ENCODE measurements at places on chromosomes 1 and 21.

DNA sequence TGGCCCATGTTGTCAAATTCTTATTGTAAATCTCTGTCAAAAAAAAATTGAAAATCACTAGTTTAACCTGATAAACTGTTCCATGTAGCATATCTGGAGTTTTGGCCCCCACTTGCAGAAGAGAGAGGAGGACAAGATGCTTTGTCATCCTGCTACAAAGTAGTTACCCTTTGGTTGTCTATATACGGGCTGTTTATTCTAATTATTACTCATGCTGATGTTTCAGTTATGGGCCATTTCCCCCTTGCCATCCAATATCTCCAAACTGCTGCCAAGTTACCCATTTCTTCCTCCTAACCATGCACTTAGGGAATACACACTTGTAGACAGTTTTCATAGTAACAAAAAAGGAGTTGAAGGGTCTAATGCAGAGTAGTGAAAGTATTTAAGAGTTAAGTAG is 22.6 kb downstream of the STX12 start:
- no peak for DNase-seq

- DNase-seq, result no peak
Measured at GRCh38 chr1:174875306-174875705, 124.4 kb upstream of the CACYBP start.

DNA sequence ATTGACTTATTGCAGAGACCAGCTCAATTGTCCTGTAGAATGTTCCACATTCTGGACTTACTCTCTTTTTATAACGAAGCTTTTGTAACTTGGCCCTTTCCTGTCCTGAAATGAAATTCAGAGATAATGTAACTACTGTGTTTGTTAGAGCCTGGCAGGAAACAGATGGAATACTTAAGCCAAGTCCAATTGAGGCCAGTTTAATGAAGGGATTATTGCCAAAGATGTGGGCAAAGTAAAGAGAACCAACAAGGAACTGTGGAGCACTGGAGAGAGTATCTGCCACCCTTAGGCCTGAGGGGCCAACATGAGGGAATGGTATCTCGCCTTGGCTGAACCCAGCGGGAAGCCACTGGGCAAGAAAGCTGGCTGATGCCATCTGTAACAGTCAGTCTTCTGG is 32.9 kb downstream of the MFSD2A start:
- DNase-seq, result no peak

GRCh38 chr1:60035921-60036320 is 37.6 kb downstream of the C1orf87 start:
- DNase-seq, result no peak

DNA sequence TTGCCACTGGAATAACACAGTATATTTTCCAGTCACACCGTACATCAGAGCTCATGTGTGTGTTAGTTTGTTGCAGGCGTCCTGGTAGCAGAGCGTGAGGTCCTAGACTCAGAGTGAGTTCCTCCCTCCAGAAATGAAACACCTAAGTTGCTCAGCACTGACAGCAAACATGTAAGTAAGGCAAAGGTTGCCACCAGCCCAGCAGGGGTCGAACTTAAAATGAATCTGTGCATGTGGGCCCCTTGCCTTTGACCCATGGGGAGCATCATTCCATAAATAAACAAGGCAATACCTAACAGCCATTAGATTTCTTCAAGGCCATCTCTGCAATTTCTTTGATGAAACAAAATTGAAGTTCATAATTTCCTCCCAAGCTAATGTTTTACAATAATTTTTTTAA is 125.3 kb upstream of the ERG start:
- no peak for DNase-seq

DNA sequence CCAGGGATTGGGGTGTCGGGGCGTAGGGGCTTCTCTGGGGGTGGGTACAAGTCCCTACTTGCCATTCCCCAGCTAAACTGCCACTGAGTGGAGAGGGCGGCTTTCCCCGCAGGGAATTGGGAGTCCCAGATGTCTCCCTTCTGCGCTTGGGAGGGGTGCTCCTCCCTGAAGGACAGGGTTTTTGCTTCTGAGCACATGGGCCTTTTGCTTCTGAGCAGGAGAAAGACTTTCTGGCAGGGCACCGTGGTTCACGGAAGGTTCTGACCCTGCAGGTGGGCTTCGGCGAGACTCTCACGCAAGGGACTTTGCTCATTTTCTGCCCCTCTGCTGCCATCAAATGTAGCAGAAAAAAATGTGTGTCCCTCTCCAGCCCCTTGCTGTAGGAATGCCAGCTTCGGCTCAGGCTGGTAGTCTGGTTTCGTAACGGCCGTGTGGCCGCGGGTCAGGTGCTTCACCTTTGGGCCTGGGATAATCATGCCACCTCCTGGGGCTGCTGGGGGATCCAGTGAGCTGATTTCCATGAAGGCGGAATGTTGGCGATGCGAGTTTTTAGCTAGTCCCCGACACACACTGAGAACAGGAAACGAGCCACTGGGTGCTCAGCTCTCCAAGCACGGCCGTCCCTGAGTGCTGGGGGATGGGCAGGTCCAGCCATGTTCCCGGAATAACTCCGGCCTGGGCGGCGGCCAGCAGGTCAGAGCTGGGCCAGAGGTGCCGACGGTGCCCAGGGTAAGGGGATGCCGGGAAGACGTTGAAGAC is 364.0 kb downstream of the CAMTA1 start:
- no peak for DNase-seq

- DNase-seq, result no peak
Measured at GRCh38 chr21:31211836-31212235, 132.2 kb downstream of the TIAM1 start.

- no peak for DNase-seq
Measured at GRCh38 chr1:235583511-235584001, 66.0 kb downstream of the GNG4 start.

DNA sequence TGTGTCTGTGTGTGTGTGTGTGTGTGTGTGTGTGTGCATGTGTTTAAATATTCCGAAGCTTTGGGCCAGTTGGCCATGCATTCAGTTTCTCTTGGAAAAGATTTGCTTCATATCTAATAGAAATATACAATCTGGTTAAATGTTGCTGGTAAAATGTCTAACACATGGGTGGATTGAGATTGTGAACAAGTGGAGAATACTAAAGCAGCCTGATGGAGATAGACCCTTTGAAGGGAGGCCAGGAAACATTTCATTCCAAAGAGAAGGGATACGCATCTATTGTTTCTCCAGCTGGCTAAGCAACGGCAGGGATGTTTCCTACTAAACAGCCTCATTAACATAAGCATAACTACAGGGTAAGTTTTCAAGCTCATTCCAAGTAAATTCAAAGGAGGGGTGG is 257.5 kb upstream of the PTBP2 start:
- DNase-seq, result no peak

DNA sequence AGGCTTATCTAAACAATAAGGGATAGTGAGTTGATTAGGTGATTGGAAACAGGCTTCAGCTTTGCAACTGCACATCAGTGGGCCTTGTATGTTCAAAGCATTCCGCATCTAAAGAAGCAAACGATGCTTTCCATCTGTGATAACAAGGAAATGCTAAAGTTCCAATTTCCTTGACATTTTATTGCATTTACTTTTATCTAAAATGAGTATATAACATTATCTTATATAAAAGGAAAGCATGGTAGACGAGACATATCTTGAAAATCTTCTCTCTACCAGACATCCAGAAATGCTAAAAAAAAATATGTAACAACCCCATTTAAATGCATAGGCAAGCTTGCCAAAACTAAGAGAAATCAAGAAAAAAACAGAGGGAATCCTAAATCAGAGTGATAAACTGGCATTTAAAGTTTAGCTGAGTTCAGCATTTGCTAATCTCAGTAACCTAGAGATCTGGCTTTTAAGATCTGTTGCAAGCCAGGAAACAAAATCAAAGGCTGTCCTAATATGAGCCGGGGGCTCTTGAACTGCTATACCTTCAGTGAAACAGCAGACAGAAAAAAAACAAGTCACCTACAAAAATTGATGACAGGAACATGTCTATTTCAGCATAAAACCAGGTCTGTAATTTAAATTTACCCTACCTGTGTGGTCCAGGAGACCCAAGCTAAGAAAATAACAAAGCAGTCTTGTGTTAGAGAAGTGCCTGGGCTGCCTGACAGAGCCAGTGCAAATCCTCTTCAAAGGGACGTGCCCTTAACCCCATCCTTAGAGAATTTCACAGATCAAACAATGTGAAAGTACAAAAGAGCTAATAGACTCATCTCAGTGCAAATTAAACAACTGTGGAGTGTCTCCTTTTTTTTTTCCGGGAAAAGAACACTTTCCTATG is 3.1 kb upstream of the RGS13 start:
- no peak for DNase-seq

Data from activated T-cell treated with anti-CD3 and anti-CD28 coated beads for 4 hours (primary cell).